ENCODE measurements at places on chromosomes 2 and 18.

DNA sequence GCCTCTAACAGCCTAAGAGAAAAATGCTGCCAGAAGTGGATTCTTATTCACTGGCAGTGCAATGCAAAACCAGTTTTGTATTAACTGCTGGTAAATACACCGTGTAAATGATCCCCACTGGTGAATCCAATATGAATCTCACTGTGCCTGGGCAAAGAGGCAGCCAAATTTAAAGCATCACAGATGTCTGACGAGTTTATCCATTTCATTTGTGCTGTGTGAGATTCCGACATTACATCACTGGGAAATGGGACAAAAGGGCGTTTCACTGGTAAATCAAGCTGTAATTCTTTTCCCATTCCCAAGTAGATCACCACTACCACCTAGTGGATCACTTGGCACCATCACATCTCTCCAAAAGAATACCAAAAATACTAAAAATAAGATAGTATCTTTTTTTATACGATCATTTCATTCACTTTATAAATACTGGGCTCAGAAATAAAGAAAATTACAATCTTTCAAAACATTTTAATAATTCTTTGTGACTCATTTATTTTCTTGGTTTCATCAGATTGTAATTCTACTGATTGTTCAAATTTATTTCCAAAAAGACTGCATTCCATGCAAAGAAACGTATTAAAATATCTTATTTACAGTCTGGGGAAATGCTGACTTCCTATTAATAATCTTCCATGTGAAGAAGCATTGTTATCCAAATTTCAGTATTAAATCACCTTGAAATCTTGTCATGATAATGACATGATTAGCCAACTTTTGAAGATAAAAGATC is 125.6 kb downstream of the GRB14 start:
- no peak for DNase-seq

DNA sequence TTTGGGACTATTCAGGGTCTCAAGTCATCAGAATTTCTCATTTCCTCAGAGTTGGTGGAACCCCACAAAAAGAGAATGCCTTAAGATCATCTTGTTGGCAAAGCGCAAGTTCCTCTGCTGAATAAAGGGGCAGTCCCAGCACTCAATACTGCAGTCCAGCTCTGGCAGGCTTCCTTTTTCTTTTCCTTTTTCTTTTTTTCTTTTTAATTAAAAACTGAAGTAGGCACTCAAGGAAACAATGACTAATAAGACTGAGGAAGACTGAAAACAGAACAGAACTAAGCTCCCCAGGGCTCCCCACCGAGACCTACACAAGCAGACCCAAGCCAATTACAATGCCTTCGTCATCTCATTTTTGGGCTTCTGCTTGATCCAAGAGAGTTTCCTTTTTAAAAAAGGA is 82.0 kb downstream of the STK39 start:
- DNase-seq: no peak

- DNase-seq: no peak
Observed at GRCh38 chr2:212223696-212224095, 314.9 kb downstream of the ERBB4 start.

GRCh38 chr2:7574385-7574784 is 657.2 kb downstream of the RNF144A start:
- DNase-seq: no peak

DNA sequence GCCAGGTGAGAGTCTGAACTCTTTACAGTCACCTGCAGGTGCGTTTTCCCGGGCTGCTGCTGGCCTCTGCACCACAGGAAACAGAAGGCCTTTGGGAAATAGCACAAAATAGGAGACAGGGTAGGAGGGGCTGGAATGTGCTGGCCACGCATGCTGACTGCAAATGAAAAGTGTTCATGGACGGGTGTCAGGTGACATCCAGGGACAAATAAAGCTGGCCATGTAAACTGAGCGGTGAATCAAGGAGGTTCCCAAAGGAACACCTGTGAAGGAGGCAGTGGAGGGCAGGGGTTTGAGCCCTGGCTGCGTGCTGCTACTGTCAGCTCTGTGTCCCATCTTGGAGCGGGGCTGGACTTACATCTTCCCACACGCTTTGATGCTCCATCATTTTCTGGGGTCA is 42.4 kb upstream of the GBX2 start:
- no peak for DNase-seq

- DNase-seq: peak; percentile 17
Observed at GRCh38 chr2:212939777-212940531, 211.5 kb downstream of the IKZF2 start.

DNA sequence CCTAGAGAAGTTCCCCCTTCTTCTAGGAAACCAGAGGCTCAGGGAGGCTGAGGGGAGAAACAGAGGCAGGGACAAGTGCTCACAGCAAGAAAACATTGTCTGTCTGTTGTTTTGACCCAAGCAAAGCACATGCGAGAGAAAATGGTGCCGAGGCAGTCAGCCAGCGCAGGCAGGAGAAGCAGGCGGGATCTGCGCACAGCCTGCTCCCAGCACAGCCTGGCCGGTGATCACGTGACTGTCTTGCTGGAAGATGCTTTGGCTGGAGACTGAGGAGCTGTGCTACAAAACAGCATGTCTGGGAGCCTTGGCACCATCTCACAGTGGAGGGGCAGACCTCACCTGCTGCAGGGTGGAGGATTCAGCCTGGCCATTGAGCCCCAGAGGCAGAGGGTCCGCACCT is 93.7 kb upstream of the MYCN start:
- no peak for DNase-seq

DNA sequence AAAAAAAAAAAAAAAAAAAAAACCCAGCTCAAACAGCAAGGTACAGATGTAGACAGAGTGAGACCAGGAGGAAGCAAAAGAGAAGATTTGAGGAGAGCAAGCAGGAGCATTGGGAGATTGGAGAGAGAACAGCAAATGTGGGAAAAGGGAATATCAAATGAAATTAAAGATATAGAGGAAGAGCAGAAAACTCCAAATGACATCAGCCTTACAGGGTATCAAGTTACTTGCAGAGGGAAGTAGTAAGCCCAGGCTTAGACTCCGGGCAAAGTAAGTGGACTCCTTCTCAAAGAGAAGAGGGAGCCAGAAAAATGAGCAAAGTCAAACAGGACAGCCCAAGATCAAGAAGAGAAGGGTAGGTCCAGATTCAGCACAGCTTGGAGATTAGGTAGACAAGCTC is 93.3 kb upstream of the PPP1CB start:
- DNase-seq: no peak

DNA sequence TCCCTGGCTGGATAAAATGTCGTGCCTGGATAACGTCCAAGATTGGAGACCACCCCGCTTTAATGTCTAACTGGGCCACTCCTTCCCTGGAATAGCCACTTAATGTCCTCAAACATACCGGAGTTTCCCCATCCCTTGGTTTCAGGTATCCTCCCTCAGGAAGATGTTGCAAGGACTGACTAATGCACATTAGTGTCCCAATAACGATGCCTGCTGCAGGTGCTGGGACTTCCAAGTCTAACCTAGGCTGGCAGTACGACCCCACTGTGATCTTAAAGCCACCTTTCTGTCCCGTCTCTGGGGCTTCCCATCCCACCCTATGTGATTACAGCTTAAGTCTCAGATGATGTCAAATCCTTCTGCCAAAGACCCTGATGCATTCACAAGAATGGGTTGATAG is 1.1 kb upstream of the ATP6V1C2 start:
- DNase-seq: no peak

DNA sequence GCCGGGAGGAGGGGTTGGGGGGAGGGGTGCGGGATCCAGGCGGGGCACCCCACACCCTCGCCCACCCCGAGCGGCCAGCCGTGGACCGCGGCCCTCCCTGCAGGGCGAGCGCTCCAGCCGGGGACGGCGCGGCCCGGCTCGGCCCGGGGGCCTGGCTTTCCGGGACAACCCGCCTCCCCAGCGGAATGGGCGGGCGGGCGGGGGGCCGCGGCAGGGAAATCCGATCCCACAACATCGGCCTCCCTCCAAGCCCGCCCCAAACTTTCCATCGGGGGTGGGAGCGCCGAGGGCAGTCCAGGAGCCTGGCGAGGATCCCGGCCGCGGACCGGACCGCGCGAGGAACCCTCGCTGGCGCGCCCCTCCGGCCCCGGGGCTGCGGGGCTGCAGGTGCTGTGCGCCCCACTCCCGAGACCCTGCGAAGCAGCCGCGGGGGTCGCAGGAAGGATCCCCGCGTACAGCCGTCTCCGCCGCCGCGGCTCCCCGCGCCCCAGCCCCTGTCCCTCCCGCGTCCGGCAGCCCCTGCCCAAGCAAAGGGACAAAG is 529 bp downstream of the SEMA4C start:
- DNase-seq: peak; percentile 69

GRCh38 chr18:55779691-55780585 is 191.9 kb upstream of the TCF4 start:
- peak; percentile 51 for DNase-seq

- peak; percentile 93 for DNase-seq
Observed at GRCh38 chr18:47260120-47260923, 8.9 kb upstream of the SKOR2 start.

DNA sequence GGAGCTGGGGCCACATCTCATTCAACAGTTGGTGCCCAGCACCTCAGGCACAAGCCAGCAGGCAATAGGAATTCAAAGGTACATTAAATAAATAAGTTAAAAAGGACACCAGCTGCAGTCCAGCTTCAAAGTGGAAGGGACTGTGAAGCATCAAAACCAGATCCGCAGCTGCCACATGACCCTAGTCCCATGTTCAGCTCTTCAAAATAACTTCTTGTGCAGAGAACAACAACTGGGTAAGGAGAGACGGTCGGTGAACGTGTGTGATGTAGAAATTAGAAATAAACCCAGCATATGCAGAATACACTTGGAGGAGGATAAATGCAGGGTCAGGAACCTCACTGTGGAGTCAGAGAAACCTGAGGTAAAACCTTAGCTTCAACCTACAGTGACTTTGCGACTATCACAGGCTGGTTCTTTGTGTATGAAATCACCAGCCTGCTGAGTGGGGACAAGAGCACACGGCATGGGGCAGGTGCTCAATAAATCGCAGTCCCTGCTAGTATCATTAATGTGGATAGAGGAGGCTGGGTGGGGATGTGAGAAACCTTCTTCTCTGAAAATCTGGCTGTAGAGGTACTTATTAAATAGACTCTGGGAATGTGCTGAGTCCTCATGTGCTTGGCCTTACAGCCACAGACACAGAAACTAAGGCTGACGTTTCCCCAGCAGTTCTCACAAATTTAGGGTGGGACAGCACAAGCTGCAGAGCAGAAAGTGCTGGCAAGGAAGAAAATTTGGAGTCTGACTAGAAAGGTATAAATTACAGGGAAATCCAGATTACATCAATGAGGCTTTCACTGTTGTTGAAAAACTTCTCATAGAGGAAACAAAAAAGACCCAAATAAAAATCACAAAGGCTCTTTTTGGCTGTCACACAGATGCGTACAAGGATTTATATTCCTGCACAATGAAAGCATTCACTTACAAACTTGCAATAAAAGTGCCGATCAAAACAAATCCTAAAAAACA is 20.7 kb downstream of the FBXO15 start:
- DNase-seq: no peak

DNA sequence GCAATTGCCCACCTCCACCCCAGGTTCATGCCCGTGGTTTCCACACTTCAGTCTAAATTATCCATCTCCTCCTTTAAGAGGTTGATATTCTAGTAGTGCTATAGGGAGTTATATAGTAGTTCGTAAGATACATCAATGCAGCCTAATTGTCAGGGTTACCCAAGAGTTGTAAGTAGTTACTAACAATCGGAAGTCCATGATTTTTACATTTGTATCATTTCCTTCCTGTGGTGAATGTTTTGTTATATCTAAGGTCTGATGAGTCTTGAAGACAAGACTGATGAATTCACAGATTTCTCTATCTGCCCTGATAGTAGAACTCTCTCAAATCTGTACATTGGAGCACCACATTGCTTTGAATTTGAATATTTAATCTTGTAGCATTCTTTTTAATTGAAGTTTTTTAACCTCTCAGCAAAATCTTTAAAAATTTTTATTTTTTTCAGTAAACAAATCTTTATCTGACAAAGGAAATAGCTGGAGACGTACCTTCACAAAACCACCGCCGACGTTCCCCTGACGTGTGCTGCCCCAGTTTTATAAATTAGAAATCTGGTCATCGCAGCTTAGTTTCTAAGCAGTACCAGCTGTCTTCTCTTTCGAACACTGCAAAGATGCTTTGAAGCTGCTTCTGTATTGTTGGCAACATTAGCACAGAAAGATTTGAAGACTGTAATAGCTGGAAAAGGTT is 264.5 kb downstream of the SOCS6 start:
- no peak for DNase-seq

GRCh38 chr2:205561441-205561840 is 120.9 kb upstream of the NRP2 start:
- DNase-seq: no peak

DNA sequence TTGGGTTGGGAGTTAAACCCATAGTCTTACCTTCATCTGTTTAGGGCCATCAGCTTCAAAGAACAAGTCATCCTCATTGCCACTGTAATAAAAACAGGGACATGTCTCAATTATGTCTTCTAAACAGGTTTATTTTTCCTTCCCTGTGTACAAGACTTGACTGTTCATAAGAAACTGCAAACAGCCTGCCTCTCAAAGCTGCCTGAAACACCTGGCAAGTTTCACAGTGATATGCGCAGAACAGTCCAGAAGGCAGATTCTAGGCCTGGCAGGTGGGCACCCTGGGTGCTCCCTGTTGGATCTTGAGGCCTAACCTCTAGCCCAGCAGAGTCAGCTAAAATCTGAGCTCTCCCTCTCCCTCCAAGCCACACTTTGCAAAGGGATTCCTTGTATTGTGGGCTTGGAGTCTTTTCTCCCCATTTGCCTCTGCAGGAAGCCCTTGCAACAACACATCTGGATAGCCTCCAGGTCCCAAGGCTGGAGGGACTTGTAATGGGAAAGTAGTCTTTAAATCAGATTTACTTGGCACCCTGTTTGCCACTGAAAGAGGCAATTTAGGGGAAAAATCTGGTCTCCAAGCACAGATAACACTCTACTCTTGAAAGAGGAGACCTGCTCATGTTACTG is 930 bp downstream of the IL1B start:
- DNase-seq: no peak

DNA sequence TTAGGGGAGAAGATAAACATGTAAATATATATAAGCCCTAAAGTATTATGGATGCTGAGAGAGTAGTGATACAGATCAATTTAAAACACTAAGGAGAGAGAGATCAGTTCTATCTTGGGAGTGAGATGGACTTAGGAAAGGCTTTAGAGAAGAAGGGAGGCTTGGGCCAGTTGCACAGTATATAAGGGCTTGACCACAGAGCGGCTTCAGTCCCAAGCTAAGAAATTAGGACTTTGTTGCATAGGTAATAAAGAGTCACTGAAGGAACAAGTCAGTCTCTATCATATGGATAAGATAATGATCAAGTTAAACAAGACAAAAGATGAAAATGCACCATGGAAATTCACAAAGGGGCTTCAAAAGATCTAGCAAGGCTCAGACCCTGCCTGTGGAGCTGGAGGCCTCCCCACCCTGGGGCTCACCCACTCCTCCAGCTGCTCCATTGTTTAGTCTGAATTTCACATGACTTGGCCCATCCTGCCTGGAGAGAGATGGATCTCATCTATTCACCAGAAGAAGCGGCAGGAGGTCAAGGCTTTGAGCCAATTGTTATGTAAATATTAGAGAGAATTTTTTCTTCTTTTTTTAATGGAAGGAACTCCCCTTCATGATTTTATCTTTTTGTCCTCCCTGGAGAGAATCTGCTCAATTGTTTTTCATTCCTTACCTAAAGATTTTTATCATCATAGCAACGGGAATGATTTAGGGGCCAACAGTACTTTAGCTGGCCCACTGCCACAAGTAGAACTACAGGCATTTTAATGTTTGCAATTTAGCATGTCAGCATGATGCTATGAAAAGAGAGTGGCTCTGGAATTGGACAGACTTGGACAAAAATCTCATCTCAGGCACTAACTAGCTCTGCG is 44.0 kb downstream of the GYPC start:
- no peak for DNase-seq
